ENCODE measurements at places on chromosomes 13 and 19.

- DNase-seq, result no peak
Observed at GRCh38 chr13:60009300-60010253, 154.2 kb downstream of the DIAPH3 start.

DNA sequence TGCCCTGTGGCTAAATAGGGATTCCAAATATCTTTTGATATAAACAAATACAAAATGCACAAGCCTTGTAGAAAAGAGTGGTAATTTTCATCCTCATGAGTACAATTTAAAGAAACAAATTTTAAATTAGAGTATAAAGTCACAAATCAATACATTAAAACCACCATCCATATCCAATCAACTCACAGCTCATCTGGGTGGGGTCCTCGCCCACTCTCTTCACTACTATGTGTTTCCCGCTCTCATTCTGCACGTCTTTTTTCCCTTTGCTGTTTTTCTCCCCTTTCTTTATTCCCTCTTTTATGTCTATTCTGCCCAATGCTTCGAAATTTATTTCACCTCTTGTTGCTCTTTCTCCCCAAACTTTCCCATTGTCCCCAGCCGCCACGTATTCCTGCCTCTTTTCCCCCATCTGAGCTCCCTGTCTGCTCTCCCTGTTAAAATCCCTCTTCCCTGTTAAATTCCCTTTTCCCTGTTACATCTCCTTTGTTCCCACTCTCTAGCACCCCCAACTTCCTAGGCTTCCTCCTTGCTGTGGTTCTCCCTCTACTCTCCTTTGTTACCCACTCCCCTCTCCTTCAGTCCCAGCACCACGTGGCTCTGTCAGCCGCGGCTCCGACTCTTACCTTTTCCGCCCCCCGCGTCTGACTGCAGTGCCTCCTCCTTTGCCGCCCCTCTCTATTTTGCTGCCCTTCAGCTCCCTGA lies 1.3 kb downstream of the ZNF616 start:
- DNase-seq, result no peak

GRCh38 chr19:4483385-4483784 lies 11.3 kb downstream of the HDGFL2 start:
- no peak for DNase-seq

DNA sequence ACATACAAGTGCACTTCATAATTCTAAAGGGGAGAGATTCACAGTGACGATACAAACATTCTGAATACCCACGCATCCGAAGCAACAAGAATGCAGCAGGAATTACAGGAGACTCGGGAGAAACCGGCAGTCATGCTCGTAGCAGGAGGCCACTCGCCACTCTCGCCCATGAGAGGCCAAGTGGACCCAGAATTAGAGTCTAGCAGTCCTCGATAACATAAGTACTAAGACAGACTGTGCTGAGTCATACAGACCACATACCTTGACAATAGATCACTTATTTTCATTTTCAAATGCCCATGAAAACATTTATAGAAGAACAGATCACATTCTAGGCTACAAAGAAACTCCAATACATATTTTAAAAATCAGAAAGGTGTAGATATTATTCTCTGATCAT lies 299.1 kb upstream of the TSHZ3 start:
- DNase-seq, result no peak

DNA sequence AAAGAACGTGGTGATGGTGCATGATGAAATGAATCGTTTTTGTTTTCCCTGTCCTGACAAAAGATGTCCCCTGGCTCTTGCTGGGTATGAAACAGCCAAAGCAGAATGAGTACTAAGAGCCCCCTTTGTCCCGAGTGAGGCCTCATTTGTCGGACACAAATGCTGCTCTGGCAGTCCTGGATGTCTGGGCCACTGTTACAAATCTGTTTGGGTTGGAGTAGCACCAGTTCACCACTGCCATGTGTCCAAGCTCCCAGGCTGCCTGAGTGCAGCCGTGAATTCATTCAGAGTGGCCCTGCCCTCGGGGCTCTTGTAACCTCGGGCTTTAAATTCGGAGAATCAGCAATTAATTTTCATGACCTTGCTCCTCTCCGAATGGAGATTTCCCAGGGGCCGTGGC lies 182.4 kb downstream of the NUFIP1 start:
- DNase-seq, result no peak

DNA sequence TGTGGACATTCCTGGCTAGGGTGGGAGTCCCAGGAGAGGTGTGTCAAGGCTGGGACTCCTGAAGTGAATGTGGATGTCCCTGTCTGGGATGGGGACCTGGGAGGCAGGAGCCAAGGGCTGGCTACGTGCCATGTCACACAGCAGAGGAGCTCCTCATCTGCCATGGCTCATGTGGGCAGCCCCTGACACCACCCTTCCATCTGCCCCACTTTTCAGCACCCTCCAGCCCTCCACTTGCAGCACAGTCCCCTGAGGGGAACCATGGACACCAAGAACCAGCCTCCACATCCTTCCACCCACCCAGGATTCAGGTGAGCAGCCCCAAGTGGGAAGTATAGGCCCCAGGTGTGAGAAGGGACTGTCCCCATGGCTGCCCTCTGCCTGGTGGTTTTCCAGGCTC lies 1.7 kb downstream of the ZNF446 start:
- DNase-seq, result no peak

GRCh38 chr13:112619730-112620631 lies 32.0 kb upstream of the TUBGCP3 start:
- peak; percentile 71 for DNase-seq

- no peak for DNase-seq
Observed at GRCh38 chr19:33416307-33417215, 43.1 kb downstream of the CEBPG start.

DNA sequence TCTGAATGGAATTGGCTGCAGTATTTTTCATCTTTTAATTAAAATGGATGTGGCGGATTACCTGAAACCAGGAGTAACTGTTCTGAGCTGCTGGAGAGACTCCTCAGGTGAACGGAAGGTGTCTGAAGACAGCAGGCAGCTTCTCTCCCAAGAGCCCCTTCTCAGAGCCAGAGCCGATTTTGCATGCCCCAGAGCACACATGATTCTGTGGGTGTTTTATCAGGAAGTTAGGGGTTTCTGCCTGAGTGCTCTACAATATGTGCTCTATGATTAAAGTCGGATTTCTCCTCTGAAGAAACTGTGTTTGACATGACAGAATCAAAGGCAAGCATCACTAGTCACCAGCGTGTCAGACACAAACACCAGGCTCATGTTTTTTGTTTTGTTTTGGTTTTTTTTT lies 60.7 kb upstream of the MCF2L start:
- DNase-seq, result no peak

DNA sequence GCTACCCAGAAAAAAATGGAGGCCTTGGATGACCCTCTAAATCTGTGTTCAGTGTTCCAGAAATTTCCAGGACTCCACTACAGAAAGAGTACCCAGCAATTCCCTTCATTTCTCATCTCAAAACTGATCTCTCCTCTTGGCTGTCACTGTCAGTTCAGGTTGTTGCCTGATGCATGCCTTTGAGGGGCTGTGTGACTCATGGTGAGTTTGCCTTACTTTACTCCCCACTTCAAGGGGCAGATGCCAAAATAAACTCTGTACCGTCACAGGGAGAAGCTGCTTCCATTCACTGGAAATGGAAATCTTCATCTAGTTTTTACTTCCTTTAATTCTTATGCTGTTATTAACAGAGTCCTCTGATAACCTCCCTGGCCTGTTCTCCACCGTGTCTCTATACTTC lies 1075.0 kb downstream of the DIAPH3 start:
- DNase-seq, result no peak
